ENCODE measurements at places on chromosomes 13 and 19. TPM values are rescaled to one million over a fixed set of nuclear protein-coding genes. Genes with fewer than 3 reads are reported as not detected.

Gene COL5A3
- total RNA-seq: 11.7 TPM

Gene SNRPA
- 32.4 TPM for total RNA-seq

Gene ZNF284
- 2.5 TPM for total RNA-seq

Gene ZNF439
- total RNA-seq: 19.2 TPM

Gene NLRP11
- total RNA-seq: not detected
